ENCODE measurements at places on chromosomes 7 and 10.

GRCh38 chr7:132934017-132934416, 147.9 kb downstream of the CHCHD3 start:
- DNase-seq: no peak

DNA sequence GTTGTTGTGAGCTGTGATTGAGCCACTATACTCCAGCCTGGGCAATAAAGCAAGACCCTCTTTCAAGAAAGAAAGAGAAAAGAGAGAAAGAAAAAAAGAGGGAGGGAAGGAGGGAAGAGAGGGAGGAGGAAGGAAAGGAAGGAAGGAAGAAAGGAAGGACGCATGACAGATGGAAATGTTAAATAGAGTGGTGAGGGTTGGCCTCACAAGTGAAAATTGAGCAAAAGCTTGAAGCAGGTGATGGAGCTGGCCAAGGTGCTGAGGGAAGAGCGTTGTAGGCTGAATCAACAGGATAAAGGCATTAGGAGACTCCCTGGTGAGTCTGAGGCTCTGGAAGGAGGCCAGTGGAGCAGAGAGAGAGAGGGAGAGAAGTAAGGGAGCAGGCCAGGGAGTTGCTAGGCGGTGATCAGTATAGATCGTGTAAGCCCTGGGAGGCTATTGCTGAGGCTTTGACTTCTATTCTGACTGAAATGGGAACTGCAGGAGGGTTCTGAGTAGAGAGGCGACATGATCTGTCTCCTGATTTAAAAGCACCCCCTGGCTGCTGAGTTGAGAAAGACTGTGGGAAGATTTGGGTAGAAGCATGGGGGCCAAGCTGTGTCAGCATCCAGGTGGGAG, 26.5 kb upstream of the TMEM248 start:
- no peak for DNase-seq

DNA sequence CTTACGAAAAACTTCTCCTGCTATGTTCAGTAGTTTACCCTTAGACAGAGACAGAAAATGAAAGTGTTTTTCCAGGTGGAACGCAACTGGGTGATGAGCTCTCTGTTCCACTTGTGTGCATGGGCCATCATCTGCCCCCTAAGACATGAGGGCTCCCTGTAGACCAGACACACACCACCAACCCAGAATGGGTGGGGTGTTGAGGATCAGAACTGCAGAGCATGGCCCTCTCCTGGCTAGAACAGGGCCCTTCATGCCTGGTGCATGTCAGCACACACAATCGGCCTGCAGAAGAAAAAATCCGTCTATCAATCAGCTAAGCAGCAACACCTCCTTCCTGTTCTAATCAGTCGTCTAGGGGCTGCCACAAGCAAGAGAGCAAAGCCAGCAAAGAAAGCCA, 186.2 kb upstream of the INHBA start:
- DNase-seq: no peak

- DNase-seq: no peak
Observed at GRCh38 chr10:29314726-29315125, 25.9 kb downstream of the LYZL1 start.

DNA sequence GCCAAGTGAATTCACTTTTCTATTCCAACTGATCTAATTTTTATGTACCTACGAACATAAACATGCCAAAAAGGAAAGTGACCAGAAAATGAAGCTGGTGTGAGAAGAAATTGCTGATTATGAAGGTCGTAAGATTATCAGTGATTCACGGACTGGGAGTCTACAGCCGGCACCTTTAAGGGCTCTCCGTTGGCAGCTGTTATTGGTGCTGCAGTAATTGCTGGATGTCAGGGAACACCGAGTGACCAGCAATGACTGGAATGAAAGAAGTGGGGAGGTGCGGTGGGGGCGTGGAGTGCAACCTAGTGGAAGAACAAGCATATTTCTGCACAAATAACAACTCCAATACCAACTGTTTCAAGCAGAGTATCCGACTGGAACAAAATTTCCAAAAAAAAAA, 109.8 kb upstream of the TARP start:
- no peak for DNase-seq

GRCh38 chr10:83541046-83541445, 598.3 kb upstream of the GHITM start:
- no peak for DNase-seq

DNA sequence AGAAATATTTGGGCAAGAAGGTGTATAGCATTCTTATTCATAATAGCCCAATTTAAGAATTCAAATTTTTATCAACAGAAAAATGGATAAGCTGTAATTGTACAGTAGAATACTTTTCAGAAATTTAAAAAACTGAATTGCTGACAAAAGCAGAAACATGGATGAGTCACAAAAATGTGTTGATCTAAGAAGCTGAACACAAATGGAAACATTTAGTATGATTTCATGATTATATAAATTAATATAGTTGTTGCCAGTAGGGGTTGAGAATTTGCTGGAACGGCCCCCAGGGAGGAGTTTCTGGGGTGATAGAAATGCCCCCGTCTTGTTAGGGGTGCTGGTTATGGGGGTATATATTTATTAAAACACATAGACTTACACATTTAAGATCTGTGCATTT, 179.1 kb downstream of the KLF6 start:
- DNase-seq: no peak

DNA sequence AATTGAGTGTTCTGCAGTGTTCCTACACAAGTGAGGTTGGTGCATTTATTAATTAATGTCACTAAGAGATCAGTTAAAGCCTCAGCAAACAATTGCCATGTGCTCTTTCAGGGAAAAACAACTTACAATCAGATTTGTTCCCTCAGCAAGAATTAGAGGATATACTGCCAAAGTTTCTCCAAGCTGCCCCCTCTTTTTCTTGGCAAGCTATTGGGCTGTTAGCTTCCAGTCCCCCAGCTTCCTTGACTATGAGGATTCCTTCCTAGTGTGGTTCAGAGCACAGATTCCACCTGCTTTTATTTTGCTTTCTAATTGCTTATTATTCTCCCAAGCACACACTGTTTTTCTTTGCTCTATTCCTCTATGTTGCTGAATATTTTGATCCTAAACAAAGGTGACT, 112.7 kb downstream of the RBM20 start:
- DNase-seq: no peak

DNA sequence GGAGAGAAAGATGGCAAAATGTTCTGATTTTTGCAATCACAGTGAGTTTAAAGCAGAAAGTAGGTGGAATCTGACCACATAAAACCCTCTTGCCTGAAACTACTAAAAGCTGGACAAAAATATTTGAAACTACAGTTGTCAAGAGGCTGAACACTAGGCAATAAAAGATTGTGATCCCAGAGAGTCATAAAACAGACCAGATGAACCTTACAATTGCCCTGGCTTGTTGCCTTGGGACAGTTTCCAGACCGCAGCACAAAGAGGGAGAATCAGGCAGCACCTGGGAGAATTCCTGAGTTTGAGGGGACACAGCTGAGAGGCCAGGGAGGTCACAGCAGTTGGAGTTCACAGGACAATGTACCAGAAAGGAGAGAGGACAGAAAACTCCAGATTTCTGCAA, 107.3 kb upstream of the NANOS1 start:
- DNase-seq: no peak

GRCh38 chr10:86944031-86944419, 13.4 kb downstream of the MMRN2 start:
- DNase-seq: no peak

GRCh38 chr7:24717694-24718320, 39.5 kb downstream of the GSDME start:
- no peak for DNase-seq

DNA sequence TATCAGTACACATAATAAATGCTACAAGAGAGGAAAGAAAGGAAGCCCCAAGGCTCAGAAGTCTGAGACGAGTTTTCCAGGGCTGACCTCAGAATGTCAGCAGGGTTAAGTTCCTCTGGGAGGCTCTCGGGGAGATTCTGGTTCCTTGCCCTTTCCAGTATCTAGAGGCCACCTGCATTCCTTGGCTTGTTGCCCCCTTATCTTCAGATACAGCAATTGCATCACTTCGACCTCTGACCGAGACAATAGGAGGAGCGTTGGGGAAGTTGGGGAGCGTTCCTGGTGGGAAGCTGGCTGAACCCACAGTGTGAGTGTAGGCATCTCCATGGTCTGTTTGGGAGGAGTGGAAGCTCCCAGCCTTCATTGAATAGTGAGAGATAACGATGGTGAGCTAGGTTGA, 72.0 kb upstream of the MTPN start:
- no peak for DNase-seq

GRCh38 chr7:101100858-101101847, 15.9 kb downstream of the TRIM56 start:
- DNase-seq: no peak

- DNase-seq: no peak
Observed at GRCh38 chr10:89470628-89471027, 56.3 kb downstream of the IFIT5 start.

GRCh38 chr7:128948976-128949760, 11.4 kb downstream of the IRF5 start:
- no peak for DNase-seq

DNA sequence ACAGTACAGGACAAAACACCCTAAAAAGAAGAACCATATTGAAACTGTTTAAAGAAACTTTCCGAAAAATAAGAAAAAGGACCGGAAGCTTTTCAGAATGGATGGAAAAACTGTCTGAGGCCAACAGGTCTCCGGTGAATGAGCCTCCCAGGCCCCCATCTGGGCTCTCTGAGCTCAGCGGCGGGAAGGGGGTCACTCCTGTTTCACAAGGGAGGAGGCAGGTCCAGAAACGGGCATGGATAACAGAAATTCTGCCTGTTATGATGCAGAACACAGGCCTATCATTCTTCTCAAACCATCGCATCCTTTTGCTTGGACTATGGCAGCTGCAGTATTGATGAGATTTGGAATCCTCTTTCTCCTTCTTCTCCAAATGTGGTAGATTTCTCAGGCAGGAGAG, 58.9 kb upstream of the SHH start:
- no peak for DNase-seq

DNA sequence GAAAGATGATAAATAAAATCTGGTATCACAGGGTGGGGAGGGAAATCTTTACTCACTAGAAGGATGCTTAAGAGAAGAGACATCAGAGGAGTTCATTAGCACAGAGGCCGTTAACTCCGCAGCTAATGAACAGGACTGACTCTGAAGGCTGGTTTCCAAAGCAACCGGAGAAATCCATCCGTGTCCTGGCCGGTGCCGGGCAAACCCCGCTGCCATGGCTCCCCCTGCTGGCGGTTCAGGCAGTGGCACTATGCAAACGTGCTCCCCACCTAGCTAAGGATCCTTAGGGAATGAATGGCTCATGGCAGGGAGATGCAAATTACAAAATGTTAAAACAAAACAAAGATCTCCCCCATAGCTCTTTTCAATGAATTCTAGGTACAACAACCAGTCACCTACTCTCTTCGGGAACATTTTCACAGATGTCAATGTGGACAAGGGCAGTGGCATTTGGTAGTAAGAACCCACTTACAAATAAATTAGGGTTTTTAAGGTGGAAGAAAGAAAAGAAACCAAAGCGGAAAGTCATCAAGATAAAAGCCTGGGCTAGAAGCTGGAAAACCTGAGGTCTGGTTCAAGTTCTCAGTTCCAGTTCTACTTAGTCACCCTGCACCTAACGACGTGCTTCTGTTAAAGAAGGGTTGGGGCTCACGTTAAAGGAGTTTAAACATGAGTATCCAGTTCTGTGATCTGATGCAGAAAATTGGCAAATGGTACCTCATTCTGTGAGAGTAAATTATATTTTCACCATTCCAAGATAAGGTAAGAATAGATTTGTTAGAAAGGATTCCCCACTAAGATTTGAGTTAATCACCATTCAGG, 138.2 kb downstream of the SVIL start:
- peak; percentile 13 for DNase-seq

- DNase-seq: peak; percentile 13
Observed at GRCh38 chr10:78215645-78216044, 182.0 kb downstream of the RPS24 start.

- no peak for DNase-seq
Observed at GRCh38 chr7:69757981-69758430, 159.7 kb downstream of the AUTS2 start.

DNA sequence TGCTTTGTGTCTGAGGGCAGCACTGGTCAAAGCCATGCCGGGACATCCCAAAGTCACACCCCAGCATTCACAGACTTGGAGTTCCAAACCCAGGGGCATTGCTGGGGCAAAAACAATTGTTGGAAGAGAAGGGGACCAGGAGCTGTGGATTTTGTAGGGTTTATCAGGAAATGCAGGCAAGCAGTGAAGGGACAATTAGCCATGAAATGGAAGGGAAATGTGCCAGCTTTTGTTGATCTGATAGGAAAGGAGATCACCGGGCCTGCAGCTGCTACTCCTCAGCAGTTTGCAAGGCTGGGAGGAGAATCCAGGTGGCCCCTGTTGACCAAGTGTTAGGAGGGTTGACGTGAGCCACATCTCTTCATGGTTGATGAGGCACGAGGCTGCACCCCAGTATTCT, 2.5 kb upstream of the BRI3 start:
- no peak for DNase-seq

DNA sequence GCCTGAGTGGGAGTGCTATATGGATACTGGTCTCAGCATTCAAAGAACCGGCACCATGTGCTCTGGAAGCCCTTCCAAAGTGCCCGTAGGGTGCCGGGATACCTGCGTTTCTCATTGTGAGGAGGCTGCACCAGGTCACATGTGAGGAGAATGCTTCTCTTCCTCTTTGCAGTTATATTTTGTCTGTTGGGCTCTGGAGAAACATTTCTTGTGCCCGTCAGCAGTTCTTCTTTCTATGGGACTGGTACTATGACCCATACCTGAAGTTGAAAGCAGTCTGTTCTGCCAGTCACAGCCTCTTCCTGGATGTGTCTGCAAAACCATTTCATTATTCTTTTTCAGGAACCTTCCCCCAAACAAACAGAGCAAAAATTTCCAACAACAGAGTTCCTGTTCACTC, 465.0 kb downstream of the SUGCT start:
- no peak for DNase-seq

DNA sequence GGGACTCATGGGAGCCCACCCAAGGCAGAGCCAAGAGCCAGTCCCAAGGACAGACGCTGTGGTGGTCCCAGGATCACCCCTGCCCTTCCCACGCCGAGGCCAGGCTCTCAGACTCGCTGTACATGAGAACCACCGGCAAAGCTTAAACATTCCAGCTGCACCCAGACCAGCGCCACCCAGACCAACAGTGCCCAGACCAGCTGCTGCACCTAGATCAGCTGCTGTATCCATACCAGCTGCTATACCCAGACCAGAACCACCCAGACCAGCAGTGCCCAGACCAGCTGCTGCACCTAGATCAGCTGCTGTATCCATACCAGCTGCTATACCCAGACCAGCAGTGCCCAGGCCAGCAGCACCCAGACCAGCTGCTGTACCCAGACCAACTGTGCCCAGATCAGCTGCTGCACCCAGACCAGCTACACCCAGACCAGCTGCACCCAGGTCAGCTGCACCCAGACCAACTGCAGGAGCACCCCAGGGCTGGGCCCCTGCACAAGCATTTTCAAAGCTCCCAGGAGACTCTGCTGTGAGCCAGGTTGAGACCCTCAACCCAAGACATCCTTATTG, 47.9 kb upstream of the CNPY1 start:
- DNase-seq: no peak

Measured in cerebellum (tissue), 4 donors.